ENCODE measurements at places on chromosomes 7 and 10. TPM values are rescaled to one million over a fixed set of nuclear protein-coding genes. Genes with fewer than 3 reads are reported as not detected.

DNA sequence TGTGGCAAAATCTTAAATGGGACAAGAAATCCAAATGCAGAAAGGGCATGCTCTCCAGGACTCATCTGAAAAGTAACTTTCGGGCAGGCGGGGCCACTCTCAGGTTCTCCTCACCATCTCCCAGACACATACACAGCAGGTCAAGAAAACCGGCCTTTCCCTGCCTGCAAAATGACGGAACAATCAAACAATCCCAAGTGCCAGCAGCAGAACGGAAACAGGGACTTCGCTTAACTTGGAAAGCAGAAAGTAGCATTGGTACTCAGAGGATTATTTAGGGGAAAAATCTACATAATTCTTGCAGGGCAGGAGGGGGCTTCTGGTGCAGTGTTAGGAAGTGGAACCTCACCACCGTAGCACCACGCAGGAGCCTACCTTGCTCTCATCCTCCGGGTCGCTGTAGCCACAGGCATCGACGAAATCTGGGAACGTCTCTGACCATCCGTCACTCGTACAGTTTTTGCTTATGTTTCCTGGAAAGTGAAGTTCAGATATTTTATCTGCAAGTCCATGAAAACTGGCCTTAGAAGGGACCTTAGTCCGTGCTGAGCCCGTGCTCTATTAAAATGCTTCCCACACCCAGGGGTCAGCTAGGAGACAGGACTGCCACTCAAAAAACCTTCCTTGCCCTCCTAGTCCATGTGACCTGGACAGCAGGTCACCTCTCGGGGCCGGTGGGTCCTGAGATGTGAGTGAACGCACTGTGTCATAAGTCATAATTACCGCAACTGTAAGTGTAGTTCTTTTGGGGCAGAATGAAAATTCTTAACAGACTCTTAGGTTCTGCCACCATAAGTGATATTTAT lies 41.1 kb downstream of the VIPR2 start:
- H3K4me3 ChIP-seq: no peak overlapping the region
- no peak overlapping the region for H3K27ac ChIP-seq
- no peaks in the 10 kb centered on the region for H3K36me3 ChIP-seq
- H3K27me3 ChIP-seq: no peaks in the 10 kb centered on the region
- DNase-seq: peak; percentile 4

- no peaks in the 10 kb centered on the region for H3K27me3 ChIP-seq
- no peak for DNase-seq
- H3K27ac ChIP-seq: no peak overlapping the region
- H3K4me3 ChIP-seq: no peak overlapping the region
- no peaks in the 10 kb centered on the region for H3K36me3 ChIP-seq
- H3K4me1 ChIP-seq: no peaks in the 10 kb centered on the region
These were observed 62.9 kb downstream of the ENO4 start for GRCh38 chr10:116912162-116912561.

DNA sequence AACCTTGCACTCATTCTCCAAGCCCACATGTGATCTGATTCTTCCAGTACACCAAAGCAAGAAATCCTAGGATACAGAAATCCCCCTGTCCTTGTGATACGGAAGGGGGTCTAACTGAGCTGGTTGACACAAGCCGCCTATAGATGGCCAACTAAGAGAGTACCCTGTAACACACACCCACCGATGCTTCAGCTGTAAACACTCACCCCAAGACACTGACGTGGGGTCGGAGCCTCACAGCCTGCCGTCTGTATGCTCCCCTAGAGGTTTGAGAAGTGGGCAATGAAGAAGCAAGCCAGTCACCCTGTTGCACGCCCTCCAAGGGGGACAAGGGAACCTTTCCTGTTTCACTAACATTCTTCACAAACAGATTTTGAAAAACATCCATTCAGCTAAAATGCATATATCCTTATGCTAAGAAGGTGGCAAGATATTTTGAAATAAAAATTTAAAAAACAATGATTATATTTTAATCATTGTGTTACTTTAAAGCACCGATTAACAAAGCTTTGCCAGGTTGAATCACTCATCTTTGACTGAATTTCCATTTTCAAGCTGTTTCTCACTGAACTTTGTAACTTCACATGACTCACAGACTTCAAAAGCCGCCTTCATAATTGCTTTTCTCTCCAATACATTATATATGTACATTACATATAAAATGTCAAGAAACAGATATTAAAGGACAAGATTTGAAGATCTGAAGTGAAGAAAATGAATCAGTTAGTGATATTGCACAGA lies 329.3 kb downstream of the ARL4A start:
- H3K4me3 ChIP-seq: no peak overlapping the region
- H3K4me1 ChIP-seq: no peaks in the 10 kb centered on the region
- H3K27ac ChIP-seq: no peak overlapping the region
- no peaks in the 10 kb centered on the region for H3K27me3 ChIP-seq

- H3K27ac ChIP-seq: no peak overlapping the region
- no peaks in the 10 kb centered on the region for H3K36me3 ChIP-seq
- no peaks in the 10 kb centered on the region for H3K27me3 ChIP-seq
These were observed 125.3 kb downstream of the RAB11FIP2 start for GRCh38 chr10:117921421-117921820.

GRCh38 chr7:81301815-81302214 lies 383.0 kb upstream of the SEMA3C start:
- H3K27ac ChIP-seq: no peak overlapping the region
- H3K4me3 ChIP-seq: no peak overlapping the region
- no peaks in the 10 kb centered on the region for H3K36me3 ChIP-seq

GRCh38 chr10:35442028-35442427 lies 105.7 kb downstream of the CCNY start:
- no peaks in the 10 kb centered on the region for H3K27me3 ChIP-seq
- H3K36me3 ChIP-seq: peaks cover 49% of the 10 kb centered on the region
- H3K27ac ChIP-seq: peak overlapping the region; percentile 58
- H3K4me1 ChIP-seq: peaks cover 19% of the 10 kb centered on the region
- H3K4me3 ChIP-seq: no peak overlapping the region

GRCh38 chr7:69782917-69783684 lies 184.8 kb downstream of the AUTS2 start:
- no peak overlapping the region for H3K27ac ChIP-seq
- H3K4me3 ChIP-seq: no peak overlapping the region
- no peaks in the 10 kb centered on the region for H3K36me3 ChIP-seq
- no peak for DNase-seq
- H3K4me1 ChIP-seq: no peaks in the 10 kb centered on the region
- H3K27me3 ChIP-seq: peaks cover 3% of the 10 kb centered on the region

DNA sequence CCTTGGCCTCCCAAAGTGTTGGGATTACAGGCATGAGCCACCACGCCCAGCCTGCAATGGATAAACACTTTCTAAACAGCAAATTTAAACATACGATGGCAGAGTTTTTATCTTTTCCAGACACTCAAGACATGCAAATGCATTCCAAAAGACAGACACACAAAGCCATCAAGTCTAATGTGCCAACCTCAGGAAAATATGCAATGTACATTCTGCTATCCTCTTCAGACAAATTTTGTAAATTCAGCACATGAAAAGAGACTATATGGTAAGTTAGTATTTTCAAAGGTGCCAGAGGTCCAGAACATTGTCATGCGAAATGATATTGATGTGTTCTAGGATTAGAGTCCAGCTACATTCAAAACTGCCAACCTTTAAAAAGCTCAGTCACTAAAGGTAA lies 19.8 kb downstream of the HACD1 start:
- no peak for DNase-seq
- H3K4me1 ChIP-seq: no peaks in the 10 kb centered on the region
- H3K4me3 ChIP-seq: no peak overlapping the region
- H3K27me3 ChIP-seq: no peaks in the 10 kb centered on the region

DNA sequence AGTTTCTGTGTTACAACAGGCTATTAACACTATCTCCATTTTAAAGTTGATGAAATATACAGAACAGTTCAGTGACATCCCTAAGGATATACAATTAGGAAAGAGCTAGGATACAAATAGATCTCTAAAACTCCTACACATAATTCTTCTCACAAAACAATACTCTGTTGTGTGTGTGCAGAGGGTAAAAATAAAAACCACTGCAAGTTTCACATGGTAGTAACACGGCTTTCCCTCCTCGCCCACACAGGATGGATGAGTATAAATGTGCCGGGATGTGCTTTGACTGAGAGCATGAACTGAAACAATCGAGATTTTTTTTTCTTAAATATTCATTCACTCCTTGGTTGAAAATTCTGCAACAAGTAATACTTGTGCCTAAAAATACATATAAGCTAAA lies 131.5 kb upstream of the C1QL3 start:
- peaks cover 3% of the 10 kb centered on the region for H3K4me1 ChIP-seq
- DNase-seq: no peak
- H3K27ac ChIP-seq: no peak overlapping the region

DNA sequence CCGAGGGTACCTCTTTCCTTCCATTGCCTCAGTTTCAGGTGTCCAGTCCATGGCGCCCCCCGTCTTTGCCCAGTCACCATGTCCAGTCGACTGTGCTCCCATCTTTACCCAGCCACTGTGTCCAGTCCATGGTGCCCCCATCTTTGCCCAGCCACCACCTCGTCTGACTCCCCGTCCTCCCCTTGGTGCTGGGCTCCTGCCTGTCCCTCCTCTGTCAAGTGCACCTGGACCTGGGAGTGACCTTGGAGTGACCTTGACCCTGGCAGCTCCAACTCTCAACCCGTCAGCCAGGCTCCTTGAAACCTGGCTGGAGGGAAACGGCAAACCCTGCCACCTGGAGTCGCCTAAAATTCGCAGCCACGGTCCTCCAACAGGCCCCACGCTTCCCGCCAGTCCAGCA lies 180.2 kb downstream of the ADARB2 start:
- no peak for DNase-seq
- H3K4me1 ChIP-seq: no peaks in the 10 kb centered on the region
- peaks cover 3% of the 10 kb centered on the region for H3K27me3 ChIP-seq
- no peak overlapping the region for H3K4me3 ChIP-seq

DNA sequence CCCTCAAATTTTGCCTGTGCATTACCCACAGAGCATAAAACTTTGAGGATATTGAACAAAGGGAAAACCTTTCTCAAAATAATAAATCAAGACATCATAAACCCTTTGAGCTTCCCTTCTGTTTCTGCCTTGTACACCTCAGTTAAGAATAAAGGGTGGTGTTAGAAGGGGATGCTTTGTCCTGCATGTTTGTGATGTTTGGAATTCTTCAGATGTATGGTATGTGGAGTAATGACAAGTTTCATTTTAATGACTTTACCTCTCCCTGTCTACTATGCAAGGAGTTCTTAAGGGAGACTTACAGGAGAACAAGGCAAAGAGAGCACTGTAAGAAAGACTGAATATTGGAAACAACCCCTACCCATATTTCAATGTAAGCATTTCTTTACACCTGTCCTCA lies 99.2 kb downstream of the HECW1 start:
- H3K4me3 ChIP-seq: no peak overlapping the region
- H3K36me3 ChIP-seq: no peaks in the 10 kb centered on the region
- H3K4me1 ChIP-seq: no peaks in the 10 kb centered on the region
- H3K27ac ChIP-seq: no peak overlapping the region

DNA sequence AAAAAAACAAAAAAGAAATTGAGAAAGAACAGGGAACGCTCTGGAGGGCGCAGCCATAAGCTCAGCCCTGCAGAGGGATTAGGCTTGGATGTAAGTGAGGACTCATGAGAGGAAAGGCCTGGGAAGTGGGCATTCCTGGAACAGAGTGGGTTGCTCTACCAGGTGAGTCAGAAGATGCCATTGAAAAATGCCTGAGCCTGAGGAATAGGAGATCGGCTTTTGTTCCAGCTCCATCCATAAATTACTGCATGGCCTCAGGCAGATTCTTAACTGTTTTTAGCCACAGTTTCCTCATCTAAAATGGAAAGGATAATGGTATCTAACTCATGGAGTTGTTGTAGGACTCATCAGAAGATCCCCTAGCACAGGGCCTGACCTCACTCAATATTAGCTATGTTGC lies 1.1 kb upstream of the RGR start:
- H3K4me3 ChIP-seq: no peak overlapping the region
- no peak overlapping the region for H3K27ac ChIP-seq
- no peak for DNase-seq
- H3K36me3 ChIP-seq: no peaks in the 10 kb centered on the region

Gene KCP
- 0.57 TPM for total RNA-seq

Gene AKR1C8
- total RNA-seq: not detected

Gene GPR15LG
- not detected for total RNA-seq

Gene DENND2A
- total RNA-seq: not detected

Gene KLF14
- total RNA-seq: not detected

Gene ADARB2
- 0.40 TPM for total RNA-seq

Gene GCK
- 0.23 TPM for total RNA-seq

Gene BZW2
- 41.0 TPM for total RNA-seq

Gene GRM8
- not detected for total RNA-seq

Gene CTNNA3
- total RNA-seq: 3.6 TPM

Gene OPN1SW
- not detected for total RNA-seq
